ENCODE measurements at places on chromosomes 7 and 10. TPM values are rescaled to one million over a fixed set of nuclear protein-coding genes. Genes with fewer than 3 reads are reported as not detected.

- no peak for DNase-seq
These were observed 3.0 kb downstream of the ASZ1 start for GRCh38 chr7:117424090-117424829.

DNA sequence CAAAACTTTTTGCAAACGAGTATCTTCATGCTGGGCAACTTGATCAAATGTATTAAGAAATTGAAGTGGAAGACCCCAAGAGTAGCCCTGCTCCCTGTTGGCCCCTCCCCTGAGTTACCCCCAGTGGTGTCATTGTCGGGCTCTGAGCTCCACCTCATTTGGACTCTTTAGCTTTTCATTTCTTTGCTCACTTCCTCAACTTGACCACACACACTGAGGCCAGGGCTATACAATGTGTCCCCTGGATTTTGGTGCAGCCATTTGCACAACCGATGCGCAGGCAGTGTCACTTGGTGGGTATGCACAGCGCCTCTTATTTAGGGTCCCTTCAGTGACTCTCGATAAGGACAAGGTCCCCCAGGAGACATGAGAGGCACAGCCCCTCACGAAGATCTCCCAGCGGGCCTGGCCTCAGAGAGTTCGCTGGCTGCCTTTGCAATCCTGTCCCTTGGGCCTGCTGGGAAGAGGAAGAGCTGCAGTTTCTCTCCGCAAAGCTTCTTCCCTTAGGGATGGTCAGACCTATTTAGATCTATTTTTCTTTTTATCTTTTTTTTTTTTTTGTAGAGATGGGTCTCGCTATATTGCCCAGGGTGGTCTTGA lies 2.5 kb upstream of the MUC3A start:
- DNase-seq: no peak

Gene SFTPA1
- not detected for total RNA-seq

- DNase-seq: no peak
These were observed 14.4 kb downstream of the PLEKHS1 start for GRCh38 chr10:113765910-113766309.

DNA sequence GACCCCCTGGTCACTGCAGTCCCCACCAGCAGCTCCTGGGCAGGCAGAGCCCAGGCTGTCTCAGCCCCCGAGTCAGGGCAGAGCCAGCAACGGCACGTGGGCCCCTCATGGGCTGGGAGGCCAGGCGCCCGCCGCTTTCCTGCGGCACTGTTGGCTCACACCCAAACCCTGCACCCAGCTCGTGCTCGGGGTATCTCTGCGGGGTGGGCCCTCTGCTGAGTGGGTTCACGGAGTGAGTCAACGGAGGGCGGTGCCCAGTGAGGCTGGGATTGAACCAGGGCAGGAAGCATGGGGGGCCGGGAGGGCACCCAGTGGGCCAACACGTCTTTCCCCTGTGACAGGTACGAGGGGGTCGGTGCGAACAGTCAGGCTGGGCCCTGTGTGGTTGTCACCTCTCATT lies 28.9 kb downstream of the ADAP1 start:
- no peak for DNase-seq

Gene SPDYE11
- not detected for total RNA-seq

GRCh38 chr7:2093843-2094220 lies 138.9 kb downstream of the MAD1L1 start:
- DNase-seq: no peak

GRCh38 chr10:65903620-65904019 lies 1022.2 kb upstream of the LRRTM3 start:
- DNase-seq: no peak

Gene FOXL3
- not detected for total RNA-seq

Gene PLA2G12B
- 0.05 TPM for total RNA-seq

GRCh38 chr10:36110097-36110496 lies 468.0 kb upstream of the FZD8 start:
- DNase-seq: peak; percentile 23

Gene C10orf105
- total RNA-seq: not detected

Gene NPSR1
- not detected for total RNA-seq

DNA sequence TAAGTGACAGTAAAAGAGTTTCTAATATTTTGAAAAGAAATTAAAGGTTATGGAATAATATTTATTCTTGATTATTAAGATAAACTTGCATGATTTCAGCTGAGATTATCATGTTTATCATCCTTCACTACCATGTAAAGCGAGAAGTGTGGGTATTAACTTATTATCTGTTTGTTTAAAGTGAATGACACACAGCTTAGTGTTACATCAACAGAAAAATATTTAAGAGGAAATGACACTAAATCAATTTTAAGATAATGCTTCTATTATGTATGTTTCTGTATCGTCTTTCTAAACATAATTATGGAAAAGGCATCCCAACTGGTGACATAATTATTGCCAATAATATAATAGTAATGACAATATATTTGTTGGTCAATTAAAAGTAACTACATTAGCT lies 213.1 kb downstream of the PCDH15 start:
- DNase-seq: no peak

Gene CH25H
- total RNA-seq: 0.10 TPM

Gene CFAP43
- total RNA-seq: 4.7 TPM

DNA sequence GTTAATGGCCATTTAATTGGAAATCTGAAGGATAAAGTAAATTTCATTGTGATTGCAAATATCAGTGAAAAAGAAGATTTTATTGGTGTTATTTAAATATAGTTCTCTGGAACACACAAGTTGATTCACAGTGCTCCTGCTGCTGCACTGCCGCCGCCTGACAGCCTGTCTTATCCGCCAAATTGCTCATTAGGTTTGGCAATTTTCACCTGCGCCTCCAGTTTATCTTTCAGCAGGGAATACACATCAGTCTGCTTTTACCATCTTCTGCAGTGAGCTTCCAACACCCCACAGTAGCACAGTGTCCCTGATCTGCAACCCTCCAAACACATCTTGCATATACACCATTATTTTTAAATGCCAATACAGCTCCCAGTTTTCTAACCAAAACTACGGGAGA lies 308.3 kb downstream of the PARD3 start:
- DNase-seq: no peak

Gene ACTA2
- total RNA-seq: 83.4 TPM

Gene FLNC
- 56.7 TPM for total RNA-seq

Gene HSPA12A
- 79.5 TPM for total RNA-seq

Gene PLAU
- total RNA-seq: 1,509 TPM

DNA sequence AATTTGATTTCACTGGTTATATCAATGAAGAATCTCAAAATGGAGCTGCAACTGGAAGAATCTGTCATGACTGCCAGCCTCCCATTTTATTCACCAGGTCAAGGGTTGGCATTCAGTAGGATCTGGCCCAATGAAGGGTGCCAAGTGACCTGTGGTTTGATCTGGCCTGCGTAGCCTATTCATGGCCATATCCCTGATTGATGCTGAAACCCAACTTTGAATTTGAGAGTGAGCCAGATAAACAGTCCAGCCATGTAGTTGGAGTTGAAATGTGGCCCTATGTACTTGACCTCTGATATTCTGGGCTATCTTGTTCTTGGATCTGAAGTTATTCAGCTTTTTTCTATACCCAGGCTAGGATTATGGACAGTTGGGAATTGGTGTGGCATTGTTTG lies 1.5 kb downstream of the MKLN1 start:
- peak; percentile 31 for DNase-seq

GRCh38 chr10:131726076-131726880 lies 174.5 kb upstream of the PPP2R2D start:
- peak; percentile 6 for DNase-seq

- no peak for DNase-seq
These were observed 277.7 kb downstream of the ANKRD7 start for GRCh38 chr7:118502235-118502634.

- peak; percentile 53 for DNase-seq
These were observed 31.7 kb upstream of the CYP26C1 start for GRCh38 chr10:93028883-93029282.

GRCh38 chr10:109934958-109935793 lies 11.9 kb upstream of the XPNPEP1 start:
- no peak for DNase-seq

DNA sequence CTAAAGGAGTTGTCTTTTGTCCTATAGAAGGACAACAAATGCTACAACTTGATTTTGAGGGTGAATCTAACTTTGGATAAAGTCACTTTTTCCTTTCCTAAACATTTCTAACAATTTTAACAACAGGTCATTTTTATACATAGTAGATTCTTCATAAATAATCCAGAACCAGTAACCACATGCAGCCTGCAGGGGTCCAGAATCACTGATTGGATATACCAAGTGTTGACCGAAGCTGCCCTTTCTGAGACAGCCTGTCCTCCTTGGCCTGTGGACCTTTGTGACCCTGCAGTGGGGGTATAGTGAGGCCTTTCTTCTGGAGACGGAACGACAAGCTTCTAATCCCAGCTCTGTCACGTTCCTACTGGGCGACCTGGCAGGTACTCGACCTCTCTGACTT lies 34.8 kb upstream of the LAMB4 start:
- DNase-seq: no peak

DNA sequence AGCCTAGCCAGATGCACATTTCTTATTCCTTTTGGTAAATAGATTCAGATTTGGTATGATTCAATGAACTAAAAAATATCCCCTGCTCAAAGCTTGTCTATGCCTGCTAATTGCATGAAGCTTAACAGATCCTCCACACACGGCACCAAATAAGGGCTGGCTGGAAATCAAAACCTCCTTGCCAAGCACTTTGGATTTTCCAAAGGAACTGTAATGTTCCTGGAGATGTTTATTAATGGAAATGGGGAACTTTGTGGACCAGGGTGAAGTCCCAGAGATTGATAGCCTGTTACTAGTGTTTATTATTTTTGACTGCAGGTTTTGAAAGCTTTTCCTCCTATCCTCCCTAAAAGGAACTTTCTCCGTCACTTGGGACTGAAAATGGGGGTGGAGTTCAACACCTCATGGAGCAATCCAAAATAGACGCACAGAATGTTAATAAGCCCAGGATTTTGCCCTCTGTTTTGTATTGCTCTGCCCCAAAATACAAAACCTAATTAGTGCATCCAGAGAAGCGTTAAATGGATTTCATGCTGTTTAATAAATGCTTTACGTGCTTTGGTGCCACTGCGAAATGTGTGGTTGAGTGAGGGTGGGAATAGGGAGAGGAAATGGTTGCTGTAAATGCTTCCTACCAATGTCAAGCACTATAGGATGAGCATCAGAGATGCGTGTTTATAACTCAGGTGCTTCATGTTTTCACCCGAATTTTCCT lies 1027.7 kb downstream of the LRMDA start:
- DNase-seq: no peak

DNA sequence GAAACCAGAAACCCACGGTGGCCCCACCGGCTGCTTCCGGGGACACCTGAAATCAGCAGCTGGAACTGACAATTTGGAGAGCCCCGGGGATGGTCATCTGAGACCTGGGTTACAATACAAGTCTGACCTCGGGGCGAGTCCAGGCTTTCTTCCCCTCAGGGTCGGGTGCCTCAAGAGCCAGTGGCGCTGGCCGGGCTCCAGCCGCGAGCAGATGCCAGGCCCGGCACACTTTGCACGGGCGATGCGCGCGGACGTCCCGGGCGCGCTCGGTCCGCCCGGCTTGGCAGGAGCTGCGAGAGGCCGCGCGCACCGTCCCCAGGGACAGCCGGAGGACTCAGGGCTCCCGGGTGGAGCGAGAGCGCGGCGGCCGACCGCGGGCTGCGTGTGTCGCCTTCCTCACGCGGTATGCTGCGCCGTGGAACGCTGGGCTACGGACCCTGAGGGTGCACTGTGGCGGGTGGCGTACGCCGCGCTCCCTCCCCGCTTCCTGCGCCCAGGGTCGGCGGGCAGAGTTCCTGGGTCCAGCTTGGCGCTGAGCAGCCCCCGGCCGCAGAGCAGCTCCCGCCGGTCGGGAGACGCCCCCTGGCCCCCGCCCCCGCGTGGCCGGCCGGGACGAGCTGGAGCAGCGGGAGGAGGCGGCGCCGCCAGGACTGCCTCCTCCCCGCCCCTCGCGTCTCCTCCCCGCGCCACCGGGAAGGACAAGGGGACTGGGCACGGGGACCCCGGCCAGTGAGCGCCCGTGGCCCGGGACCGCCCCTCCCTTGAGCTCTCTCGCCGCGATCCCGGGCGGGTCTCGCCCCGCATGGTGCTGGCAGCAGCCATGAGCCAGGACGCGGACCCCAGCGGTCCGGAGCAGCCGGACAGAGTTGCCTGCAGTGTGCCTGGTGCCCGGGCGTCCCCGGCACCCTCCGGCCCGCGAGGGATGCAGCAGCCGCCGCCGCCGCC lies at the start of gene RBM20:
RBM20 (plus strand) TSS at position 684 of the 945 bp plus-strand sequence; CDS start at position 803, 119 bp downstream.
- no peak for DNase-seq
